ENCODE measurements at places on chromosomes 6 and 20. TPM values are rescaled to one million over a fixed set of nuclear protein-coding genes. Genes with fewer than 3 reads are reported as not detected.

DNA sequence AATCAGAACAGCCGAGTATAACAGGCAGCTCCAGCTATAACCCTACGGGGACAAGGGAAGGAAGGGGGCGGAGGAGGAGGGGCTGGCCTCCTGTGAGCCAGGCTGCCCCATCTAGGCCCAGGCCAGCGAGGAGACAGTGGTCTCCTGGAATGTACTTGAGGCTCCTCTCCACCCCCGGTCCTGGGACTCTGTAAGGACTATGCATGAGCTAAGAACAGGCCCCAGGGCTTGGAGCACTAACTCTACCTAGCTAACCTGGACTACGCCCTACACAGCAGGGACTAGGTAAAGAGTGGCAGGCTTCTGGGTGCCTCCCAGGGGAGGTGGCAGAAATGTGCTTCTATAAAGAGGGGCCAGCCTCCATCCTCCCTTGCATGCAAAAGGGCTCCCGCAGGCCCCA, 8.9 kb downstream of the KCNK15 start:
- H3K36me3 ChIP-seq: no peaks in the 10 kb centered on the region
- H3K27me3 ChIP-seq: peaks cover 8% of the 10 kb centered on the region
- no peak overlapping the region for H3K27ac ChIP-seq
- H3K4me1 ChIP-seq: no peaks in the 10 kb centered on the region

CD93 gene
- total RNA-seq: 0.06 TPM

DNA sequence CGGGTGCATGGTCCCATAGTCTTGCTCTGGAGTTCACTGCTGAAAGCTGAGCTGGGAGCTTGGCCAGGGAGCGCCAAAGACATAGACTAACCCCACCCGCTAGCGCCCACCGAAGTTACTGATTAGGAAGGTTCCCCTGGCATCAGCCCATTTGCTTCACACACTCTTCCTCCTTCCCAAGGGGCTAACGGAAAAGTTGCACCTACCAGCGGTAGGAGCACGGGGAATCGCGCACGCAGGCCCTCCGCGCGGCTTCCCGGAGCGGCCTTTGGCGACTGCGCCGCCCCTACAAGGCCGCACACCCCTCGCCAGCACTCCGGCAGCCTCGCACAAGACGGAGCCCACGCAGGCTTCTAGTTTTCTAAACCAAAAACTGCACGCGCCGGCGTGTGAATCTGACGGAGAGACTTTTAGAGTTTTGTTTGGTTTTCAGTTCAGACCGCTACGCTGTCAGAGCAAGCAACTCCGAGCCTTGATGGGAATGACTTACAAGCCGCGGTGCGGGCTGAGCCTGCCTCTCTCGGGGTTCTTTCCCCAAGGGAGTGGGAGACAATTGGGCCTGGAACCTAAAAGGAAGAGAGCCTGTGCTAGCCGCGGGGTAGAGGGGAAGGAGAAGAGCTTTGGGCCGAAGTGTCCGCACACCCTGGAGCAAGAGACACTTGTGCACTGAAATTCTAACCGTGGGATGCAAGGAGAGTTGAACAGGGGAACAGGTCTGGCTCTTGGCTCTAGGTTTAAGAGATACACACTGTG, 891 bp upstream of the POU3F2 start:
- no peaks in the 10 kb centered on the region for H3K27me3 ChIP-seq
- DNase-seq: peak; percentile 80
- no peaks in the 10 kb centered on the region for H3K36me3 ChIP-seq
- peaks cover 3% of the 10 kb centered on the region for H3K4me1 ChIP-seq

DNA sequence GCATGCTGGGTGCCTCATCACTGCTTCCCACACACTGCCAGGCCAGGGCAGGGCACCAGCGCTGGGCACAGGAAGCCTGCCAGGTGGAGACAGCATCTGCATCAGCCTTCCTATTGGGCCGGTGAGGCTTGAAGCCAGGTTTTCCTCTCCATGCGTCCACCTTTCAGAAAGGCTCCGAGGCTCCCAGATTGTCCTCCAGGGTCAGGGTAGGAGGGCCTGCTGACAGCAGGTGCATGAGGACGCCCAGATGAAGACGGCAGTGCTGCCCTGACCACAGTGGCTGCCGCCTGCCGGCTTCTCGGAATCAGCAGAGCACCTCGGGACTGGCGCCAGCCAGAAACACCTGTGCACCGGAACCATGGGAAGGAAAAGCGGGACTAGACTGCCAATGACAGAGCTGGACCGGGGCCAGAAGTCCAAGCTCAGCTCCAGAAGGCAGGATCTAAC, 170.5 kb upstream of the CST7 start:
- no peaks in the 10 kb centered on the region for H3K36me3 ChIP-seq
- no peak overlapping the region for H3K4me3 ChIP-seq
- H3K27me3 ChIP-seq: no peaks in the 10 kb centered on the region
- H3K4me1 ChIP-seq: peaks cover 34% of the 10 kb centered on the region

DNA sequence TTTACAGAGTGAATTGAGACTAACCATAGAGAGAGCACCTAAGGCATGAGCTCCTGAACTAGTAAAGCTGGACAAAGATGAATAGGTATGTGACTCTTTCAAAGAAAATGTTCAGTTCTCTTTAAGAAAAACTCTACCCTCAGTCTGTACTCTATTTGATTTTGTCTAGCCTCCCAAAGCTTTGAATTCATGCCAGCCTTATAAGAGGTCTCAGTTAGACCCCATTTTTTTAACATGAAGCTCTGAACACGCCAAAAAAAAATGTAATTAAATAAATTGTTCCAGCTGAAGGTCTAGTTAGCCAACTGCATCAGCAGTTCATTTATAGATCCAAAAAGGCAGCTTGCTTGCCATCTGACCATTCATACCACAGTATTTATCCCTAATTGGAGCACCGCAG, 71.6 kb downstream of the COL9A1 start:
- no peaks in the 10 kb centered on the region for H3K27me3 ChIP-seq
- no peaks in the 10 kb centered on the region for H3K36me3 ChIP-seq
- no peak overlapping the region for H3K4me3 ChIP-seq
- H3K4me1 ChIP-seq: no peaks in the 10 kb centered on the region
- H3K27ac ChIP-seq: no peak overlapping the region
- no peak for DNase-seq

FGD2 gene
- total RNA-seq: not detected

GRCh38 chr6:123638865-123639264, 2.1 kb upstream of the TRDN start:
- H3K36me3 ChIP-seq: no peaks in the 10 kb centered on the region
- H3K4me1 ChIP-seq: peaks cover 6% of the 10 kb centered on the region
- DNase-seq: no peak
- no peak overlapping the region for H3K4me3 ChIP-seq

DNA sequence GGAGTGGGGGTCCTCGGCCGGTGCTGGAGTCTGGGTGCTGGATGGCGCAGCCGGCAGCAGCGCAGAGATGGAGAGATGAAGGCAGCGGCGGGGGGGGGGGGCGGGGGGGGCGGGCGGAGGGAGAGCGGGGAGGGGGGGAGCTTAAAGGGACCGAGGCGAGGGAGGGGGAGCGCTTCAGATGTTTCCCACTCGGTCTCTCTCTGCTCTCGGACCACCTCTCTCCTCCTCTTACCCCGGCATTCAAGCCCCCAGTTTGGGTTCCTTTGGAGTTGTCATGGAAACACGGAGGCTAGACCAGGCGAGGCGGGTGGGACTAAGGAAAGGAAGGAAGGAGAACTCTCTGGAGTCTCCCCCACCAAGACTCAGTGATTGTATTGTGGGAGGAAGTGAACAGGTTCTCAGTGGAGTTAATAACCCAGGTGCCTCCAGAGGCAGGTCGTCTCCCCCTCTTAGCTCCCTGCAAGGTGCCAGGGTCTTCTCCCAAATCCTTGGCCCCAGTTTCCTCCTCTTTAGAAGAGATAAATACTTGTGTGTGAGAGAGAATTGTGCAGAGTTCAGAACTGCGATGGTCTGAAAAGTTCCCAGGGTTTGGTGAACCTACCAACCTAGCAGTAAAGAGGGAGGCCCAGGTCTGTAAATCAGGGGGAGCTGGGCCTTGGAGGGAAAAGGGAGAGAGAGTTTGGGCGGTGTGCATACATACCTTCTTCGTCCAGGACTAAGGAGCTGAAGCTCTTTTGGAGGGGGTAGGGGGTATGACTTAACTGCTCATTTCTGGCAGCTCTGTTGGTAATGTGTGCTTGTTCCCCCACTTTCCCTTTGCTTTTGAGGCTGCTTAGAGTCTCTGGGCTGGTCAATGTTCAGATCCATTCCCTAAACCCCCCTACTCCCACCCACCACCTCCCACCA, at the start of gene PRRT1:
TSS of gene PRRT1 (minus strand) at position 77 of the 906 bp plus-strand sequence. CDS start 112 bp downstream, outside the sequence.
- H3K36me3 ChIP-seq: peaks cover 14% of the 10 kb centered on the region
- peak within 1 kb of the TSS; percentile 75 for H3K4me3 ChIP-seq
- peaks cover 24% of the 10 kb centered on the region for H3K4me1 ChIP-seq
- peak within 1 kb of the TSS; percentile 90 for H3K27ac ChIP-seq

- no peaks in the 10 kb centered on the region for H3K27me3 ChIP-seq
- H3K27ac ChIP-seq: no peak overlapping the region
- H3K4me3 ChIP-seq: no peak overlapping the region
- no peaks in the 10 kb centered on the region for H3K36me3 ChIP-seq
- DNase-seq: no peak
- no peaks in the 10 kb centered on the region for H3K4me1 ChIP-seq
Measured at GRCh38 chr6:129976110-129976509, 42.3 kb upstream of the L3MBTL3 start.

MYCT1 gene
- total RNA-seq: not detected

HLA-F gene
- 0.68 TPM for total RNA-seq

RNF217 gene
- 20.6 TPM for total RNA-seq

- no peaks in the 10 kb centered on the region for H3K36me3 ChIP-seq
- H3K4me1 ChIP-seq: no peaks in the 10 kb centered on the region
- H3K4me3 ChIP-seq: no peak overlapping the region
- H3K27me3 ChIP-seq: peaks cover 33% of the 10 kb centered on the region
- no peak for DNase-seq
Measured at GRCh38 chr6:30167101-30167500, 3.8 kb downstream of the TRIM15 start.

DNA sequence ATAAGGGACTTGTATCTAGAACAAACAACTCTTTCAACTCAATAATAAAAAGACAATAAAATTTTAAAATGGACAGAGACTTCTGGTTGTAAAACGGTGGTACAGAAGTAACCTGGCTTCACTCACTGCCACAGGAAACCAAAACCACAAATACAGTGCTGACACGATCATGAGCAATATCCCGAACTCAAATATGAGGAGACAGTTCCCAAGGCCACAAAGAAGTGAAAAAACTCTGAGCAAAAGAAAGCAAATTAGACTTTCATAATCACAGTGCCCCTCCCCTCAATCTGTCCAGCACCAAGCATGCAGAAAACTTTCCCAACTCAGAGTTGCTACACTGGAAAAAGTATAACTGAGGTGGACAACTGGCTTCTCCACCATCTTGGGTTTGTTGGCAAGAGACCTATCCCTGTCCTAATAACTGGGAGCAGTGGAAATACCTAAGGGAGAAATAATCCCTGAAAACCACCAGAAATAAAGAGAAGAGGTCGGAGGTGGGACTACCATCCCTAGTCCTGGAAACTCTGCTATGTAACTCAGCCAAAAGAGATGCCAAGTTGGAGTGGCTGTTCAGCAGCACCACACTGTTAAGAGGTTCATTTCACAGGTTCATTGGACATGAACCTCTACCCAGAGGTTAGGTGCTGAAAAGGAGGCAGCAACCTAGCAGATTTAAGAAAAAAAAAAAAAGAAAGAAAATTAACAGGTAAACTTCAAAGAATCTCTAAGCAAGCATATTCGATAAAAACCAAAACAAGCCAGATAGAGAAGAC, 55.5 kb downstream of the REV3L start:
- peaks cover 21% of the 10 kb centered on the region for H3K4me1 ChIP-seq
- no peaks in the 10 kb centered on the region for H3K27me3 ChIP-seq
- DNase-seq: no peak
- no peak overlapping the region for H3K27ac ChIP-seq
- no peaks in the 10 kb centered on the region for H3K36me3 ChIP-seq

PAK5 gene
- total RNA-seq: not detected

GRCh38 chr6:132954936-132955335, 140.6 kb downstream of the RPS12 start:
- H3K27me3 ChIP-seq: peaks cover 99% of the 10 kb centered on the region
- H3K36me3 ChIP-seq: no peaks in the 10 kb centered on the region
- no peaks in the 10 kb centered on the region for H3K4me1 ChIP-seq
- DNase-seq: no peak

GRCh38 chr6:140256248-140256647, 881.8 kb upstream of the CITED2 start:
- no peaks in the 10 kb centered on the region for H3K36me3 ChIP-seq
- no peaks in the 10 kb centered on the region for H3K27me3 ChIP-seq
- no peaks in the 10 kb centered on the region for H3K4me1 ChIP-seq
- no peak overlapping the region for H3K27ac ChIP-seq
- H3K4me3 ChIP-seq: no peak overlapping the region

RHAG gene
- total RNA-seq: not detected

- H3K36me3 ChIP-seq: no peaks in the 10 kb centered on the region
- H3K27ac ChIP-seq: peak overlapping the region; percentile 96
- peak overlapping the region; percentile 78 for H3K4me3 ChIP-seq
- H3K4me1 ChIP-seq: peaks cover 20% of the 10 kb centered on the region
Measured at GRCh38 chr6:26056583-26057350, 30.5 kb upstream of the HFE start.

- H3K4me1 ChIP-seq: no peaks in the 10 kb centered on the region
- H3K27ac ChIP-seq: no peak overlapping the region
- no peaks in the 10 kb centered on the region for H3K36me3 ChIP-seq
- no peak for DNase-seq
- H3K4me3 ChIP-seq: no peak overlapping the region
Measured at GRCh38 chr20:51060301-51060700, 37.4 kb upstream of the KCNG1 start.

DNA sequence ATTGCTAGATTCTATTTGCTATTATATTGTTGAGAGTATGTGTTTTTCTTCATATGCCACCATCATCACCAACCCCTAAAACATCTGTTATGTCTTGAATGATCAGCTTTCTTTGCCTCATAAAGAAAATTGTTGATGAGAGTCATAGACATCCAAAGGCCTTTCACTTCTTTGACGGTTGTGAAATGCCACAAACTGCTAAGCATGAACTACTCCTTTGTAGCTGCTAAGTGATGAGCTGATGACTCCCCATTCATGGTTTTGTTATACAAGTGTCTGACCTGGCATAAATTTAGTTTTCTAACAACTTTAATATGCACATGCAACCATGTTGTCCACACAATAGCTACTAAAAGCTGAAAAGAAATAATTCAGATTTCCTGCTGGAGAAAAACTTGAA, 684 bp upstream of the MED23 start:
- DNase-seq: no peak
- no peak overlapping the region for H3K27ac ChIP-seq
- peaks cover 22% of the 10 kb centered on the region for H3K36me3 ChIP-seq
- peaks cover 17% of the 10 kb centered on the region for H3K4me1 ChIP-seq
- no peaks in the 10 kb centered on the region for H3K27me3 ChIP-seq

GRCh38 chr20:13817342-13817741, 32.5 kb downstream of the NDUFAF5 start:
- no peaks in the 10 kb centered on the region for H3K27me3 ChIP-seq
- H3K4me1 ChIP-seq: no peaks in the 10 kb centered on the region
- DNase-seq: no peak
- H3K4me3 ChIP-seq: no peak overlapping the region
- peaks cover 58% of the 10 kb centered on the region for H3K36me3 ChIP-seq
- no peak overlapping the region for H3K27ac ChIP-seq

DNA sequence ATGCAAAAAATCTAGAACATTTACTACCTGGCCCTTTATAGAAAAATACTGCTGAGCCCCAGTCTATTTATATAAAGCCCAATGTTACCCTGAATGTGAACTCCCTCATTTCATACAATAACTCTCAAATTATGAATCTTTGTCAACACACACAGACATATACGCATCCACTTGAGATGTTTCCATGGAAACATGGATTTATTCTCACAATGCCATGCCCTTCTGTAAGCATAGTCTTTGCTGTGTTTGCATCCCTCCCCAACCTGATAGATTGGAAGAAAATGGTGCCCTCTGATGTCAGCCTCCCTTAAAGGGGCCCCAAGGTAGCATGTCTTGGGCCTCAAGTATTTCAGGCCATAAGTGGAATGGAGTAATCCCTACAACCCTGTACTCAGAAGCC, 573.1 kb downstream of the KIF16B start:
- H3K4me3 ChIP-seq: no peak overlapping the region
- no peaks in the 10 kb centered on the region for H3K27me3 ChIP-seq
- H3K4me1 ChIP-seq: no peaks in the 10 kb centered on the region
- no peak for DNase-seq
- no peaks in the 10 kb centered on the region for H3K36me3 ChIP-seq
- no peak overlapping the region for H3K27ac ChIP-seq

GLP1R gene
- total RNA-seq: not detected

Data from A673 (cell line).